T-helper 22 cell (primary cell): ENCODE measurements at places on chromosomes 11 and 22.

DNA sequence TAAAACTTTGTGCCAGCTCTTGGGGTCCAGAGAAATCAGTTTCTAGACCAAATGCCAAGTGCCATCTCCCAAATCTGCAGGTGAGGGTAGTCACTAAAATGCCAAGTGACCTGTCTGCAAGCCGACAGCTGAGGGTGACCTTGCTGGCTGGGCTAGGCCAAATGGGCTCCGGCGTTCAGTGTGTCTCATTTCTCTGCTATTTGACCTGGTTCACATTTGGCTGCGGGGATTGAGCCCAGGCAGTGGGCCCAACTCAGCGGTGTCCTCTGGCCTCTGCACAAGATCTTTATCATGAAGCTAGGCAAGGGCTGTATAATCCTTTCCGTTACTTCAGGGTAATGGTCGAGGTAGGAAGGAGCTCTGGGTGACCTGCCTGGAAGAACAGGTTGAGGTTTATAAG is 87.5 kb downstream of the SNX19 start:
- DNase-seq: no peak

DNA sequence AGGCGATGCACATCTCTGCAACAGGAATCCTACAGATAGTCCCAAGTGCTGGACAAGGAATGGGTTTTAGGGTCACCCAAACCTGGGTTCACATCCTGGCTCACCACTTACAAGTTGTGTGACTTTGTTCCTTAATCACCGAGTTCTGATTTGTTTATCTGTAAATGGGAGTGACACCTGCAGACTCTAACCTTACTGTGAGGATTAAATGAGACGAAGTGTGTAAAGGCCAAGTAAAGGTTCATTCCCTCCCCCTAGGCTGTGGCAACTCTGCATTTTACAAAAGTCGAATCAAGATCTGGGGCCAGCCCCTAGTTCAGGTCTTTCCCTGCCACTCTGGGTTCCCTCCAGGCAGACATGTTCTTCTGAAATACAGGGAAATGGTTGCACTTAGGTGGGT is 34.9 kb downstream of the SERPINH1 start:
- DNase-seq: no peak

GRCh38 chr11:95325777-95326258 is 94.8 kb upstream of the SESN3 start:
- DNase-seq: no peak

GRCh38 chr11:115912484-115912945 is 408.3 kb upstream of the CADM1 start:
- DNase-seq: no peak

GRCh38 chr22:46002757-46003270 is 25.9 kb upstream of the WNT7B start:
- DNase-seq: no peak

DNA sequence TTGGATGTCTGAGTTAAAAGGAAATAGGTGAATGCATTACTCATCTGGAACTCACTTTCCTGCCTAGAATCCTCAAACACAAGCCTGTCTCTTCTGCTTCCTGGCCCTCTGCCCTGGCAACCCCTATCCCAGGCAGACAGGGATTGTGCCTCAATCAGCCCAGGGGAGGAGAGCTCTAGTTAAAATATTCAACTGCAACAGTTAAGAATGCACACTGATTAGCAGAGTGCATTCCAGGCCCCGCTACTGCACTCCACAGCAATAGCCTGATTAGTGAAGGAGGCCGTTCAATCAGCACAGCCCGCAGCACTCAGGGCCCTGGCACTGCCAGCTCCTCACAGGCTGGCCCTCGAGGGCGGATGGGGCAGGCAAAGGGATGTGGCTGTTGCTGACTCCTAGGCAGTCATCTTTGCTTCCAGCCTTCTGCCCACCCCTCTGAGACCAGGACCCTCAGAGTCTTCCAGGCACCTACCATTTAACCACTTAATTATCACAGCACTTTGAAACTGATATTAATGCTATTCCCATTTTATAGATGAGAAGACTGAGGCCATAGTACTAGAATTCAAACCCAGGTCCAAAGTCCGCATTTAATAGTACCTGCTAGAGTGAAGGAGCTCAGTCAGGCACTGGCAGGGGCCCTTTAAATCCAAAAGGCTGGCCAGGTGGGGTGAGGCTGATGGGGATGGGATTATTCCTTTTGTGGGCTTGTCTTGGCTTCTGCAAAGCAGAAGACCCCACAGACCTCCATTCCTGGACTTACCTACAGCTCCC is 435.3 kb downstream of the SOX6 start:
- no peak for DNase-seq

DNA sequence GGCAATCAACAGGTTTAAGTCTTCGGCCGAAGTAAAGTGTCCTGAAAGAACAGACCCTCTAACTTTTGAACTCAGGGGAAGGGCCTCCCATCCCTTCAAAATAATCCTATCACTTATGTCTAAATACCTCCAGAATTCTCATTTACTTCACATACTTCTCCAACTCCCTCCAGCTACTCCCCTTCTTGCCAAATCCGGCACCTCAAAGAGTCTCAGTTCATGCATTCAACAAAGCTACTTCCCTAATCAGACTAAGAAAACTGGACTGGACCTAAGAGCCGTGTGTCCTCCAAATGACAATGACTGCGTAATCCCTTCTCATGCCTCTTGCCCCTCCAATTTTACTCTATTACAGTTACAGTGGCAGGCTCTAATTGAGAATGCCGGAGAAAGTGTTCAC is 1.3 kb downstream of the DDB1 start:
- DNase-seq: no peak

- DNase-seq: no peak
Measured at GRCh38 chr11:131894615-131895544, 524.5 kb downstream of the NTM start.

- DNase-seq: no peak
Measured at GRCh38 chr11:106421676-106422292, 344.3 kb downstream of the AASDHPPT start.

DNA sequence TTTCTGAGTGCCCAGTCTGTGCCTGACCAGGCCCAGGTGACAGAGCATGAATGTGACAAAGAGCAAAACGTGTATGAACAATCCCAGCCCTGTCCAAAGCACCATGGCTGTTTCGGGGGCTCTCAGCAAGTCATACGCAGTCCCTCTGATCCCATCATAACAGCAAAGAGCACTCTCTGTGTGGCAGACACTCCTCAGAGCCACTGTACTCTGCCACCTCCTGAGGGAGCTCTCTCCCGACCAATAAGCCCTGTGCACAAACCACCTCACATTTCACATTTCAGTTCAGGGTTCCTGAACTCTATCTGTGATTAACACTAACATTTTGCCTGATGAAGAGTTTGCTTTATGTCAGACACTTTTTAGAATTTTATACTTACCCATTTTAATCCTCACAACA is 6.6 kb downstream of the DGCR2 start:
- DNase-seq: no peak

DNA sequence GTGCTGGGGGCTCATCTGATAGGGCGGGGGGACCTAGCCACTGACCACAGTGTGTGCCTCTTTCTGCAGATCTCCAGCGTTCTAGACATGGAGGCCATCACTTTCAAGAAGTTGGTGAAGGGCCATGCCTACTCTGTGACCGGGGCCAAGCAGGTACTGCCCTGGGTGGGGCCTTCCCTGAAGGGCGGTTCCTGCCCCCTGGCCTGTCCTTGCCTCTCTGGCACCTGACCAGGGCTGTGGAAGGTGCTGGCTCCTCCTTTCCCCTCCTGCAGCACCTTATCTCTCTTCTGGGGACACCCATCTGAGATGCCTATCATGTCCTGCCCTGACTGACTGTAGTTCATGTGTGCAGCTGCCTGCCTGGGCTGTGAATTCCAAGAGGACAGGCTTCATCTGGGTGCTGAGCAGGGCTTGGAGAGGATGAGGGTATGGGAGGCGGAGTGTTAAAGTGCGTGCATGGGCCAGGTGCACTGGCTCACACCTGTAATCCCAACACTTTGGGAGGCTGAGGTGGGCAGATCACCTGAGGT is 5.5 kb downstream of the CAPN1 start:
- DNase-seq: no peak

- DNase-seq: no peak
Measured at GRCh38 chr22:45211435-45211834, 29.3 kb downstream of the KIAA0930 start.

DNA sequence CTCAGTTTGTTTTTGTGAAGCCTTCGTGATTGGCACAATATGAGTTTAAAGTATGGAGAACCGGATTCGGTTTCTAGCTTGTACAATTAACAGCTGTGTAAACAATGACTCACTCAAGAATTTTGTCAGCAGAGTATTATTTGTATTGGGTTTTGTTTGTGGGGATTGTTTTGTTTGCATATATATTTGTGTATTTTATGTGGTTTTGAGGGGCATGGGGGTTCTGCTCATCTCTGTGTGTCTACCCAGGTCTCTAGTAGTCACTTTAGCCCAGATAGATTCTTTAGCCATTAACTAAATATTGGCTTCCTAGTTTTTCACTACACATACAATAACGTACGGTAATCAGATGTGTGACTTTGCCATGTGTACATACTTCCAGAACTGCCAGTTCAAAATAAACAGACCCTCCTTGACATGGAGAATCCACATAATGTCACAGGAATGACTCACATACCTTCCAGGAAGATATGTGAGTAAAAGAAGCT is 7.5 kb upstream of the MS4A7 start:
- no peak for DNase-seq

GRCh38 chr11:30788849-30789248 is 202.7 kb upstream of the MPPED2 start:
- no peak for DNase-seq

DNA sequence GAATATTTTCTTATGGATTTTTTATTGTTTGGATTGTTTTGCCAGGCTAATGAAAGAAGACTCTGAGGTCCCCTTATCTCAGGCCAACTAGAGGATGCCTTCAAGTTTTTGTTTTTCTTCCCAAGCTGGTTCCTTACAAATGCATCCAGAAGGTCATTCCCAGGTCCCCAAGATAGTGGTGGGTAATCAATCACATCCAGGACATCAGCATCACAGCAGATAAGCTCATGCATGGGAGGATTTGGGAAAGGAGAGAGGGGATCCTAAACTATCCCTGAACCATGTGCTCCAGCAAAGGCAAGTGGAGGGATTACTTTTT is 20.7 kb downstream of the FZD4 start:
- no peak for DNase-seq

- no peak for DNase-seq
Measured at GRCh38 chr11:57771365-57771764, 9.8 kb downstream of the CTNND1 start.
